ENCODE measurements at places on chromosomes 1 and 21.
A peak's percentile ranks its signal among the peaks of the same experiment; 100 is the strongest.

GRCh38 chr1:15885701-15886610, 38.4 kb downstream of the SPEN start:
- peak; percentile 79 for DNase-seq

DNA sequence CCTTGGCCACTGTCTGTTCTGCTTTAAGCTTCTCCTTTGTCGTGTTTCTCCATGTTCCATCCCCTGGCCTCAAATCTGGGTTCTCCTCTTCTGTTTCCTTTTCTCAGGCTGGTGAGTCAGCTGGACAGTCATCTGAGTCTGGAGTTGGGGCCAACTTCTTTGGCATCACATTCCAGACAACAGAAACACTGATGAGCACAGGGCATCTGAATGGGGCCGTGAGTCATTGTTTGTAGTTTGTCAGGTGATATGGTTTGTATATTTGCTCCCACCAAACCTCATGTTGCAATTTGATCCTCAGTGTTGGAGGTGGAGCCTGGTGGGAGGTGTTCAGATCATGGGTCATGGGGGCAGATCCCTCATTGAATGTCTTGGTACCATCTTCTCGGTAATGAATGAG, 14.3 kb upstream of the OLIG2 start:
- DNase-seq: no peak

DNA sequence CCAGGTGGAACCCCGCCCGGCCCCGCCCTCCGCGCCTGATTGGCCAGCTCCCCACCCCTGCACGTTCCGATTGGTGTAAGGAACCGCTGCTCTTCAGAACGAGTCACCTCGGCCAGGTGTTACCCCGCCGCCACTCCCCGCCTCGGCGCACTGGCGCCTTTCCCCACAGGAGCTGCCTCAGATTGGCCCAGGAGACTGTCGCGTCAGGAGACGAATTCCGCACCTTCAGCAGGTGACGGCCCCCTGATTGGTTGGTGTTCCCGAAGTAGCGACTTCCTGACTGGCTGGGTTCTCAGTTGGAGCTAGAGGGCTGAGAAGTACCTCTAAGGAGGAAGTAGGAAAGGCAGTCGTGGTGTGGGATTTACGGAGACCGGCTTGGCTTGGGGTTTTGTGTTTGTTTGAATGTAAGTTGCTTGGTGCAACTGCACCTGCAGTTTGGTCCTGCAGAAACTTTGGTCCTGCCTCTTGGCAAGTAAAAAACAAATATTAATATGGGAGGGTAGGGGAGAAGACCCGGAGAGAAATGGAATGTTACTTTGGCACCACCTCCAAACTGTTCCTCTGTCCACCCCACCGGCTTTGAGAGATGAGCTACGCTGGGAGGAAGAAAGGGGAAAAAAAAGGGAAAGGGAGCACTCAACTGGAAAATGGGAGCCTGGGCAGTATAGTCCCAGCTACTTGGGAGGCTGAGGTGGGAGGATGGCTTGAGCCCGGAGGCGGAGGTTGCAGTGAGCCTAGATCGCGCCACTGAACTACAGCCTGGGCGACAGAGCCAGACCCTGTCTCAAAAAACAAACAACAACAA, 415 bp upstream of the F11R start:
- DNase-seq: peak; percentile 50

GRCh38 chr1:219223496-219223895, 49.8 kb downstream of the LYPLAL1 start:
- no peak for DNase-seq

DNA sequence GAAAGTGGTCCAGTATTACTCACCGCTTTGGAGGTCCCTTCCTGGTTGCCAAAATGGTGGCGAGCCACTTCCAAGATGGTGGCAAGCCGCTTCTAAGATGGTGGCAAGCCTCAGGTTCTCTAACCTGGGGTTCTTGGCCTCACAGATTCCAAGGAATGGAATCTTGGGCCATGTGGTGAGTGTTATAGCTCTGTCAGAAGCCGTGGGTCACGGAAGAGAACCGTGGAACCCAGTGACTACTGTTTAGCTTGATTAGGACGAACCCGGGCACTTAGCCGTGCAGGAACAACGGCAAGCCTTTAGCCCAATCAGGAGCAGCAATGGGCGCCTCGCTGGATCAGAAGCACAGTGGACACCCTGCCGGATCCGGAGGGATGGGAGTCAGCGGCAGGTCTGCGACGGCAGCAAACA, 356.2 kb upstream of the TMPRSS15 start:
- DNase-seq: no peak

- DNase-seq: no peak
Observed at GRCh38 chr21:35051287-35051818, 2.3 kb upstream of the RUNX1 start.

DNA sequence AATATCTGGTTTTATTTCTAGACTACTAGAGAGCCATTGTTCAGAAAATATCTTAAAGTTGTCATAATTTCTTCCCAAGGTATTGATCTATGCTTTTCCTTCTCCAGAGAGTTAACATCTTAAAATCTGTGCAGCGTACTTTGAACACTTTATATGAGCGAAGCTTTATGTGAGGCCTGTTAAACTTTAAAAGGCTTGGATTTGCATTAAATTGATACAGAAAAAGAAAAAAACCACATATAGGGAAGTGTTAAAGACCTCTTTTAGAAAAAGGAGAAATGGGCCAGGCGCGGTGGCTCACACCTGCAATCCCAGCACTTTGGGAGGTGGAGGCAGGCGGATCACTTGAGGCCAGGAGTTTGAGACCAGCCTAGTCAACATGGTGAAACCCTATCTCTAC, 59.2 kb upstream of the MORC3 start:
- DNase-seq: no peak

- DNase-seq: no peak
Observed at GRCh38 chr1:51444534-51445192, 74.4 kb downstream of the EPS15 start.

DNA sequence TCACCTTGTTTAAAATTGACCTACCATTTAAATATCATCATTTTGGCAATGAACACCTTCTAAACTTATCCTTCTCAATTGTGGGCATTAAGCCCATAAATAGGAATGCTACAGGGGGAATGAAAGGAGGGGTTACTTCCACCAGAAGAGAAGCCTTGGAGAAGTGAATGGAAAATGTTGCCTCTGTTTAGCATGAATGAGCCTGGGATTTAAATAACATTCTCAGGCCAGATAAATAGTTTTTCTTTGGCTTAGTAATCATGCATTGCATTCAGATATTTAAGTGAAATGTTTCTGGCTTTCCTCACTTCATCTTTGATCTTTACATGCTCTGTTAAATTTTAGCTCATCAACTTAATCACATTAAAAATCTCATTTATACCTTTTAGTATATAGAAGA, 284.3 kb upstream of the FMN2 start:
- DNase-seq: no peak

DNA sequence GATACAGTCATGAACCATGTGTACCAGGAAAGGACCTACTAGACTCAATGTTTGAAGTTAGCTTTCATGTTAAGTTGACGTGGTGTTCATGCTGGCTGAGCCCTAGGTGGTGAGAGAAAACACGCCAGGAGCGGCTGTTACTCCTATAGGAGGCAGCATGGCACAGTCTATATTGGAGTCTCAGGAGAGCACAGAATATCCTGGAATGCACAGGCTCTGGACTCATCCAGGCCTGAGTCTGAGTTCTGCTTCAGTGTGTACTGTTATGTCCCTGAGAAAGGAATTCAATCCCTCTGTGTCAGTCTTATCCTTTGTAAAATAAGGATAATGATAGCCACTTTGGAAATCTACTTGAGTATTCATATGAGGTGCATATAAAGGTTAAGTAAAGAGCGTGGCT, 41.2 kb downstream of the DPT start:
- DNase-seq: no peak

DNA sequence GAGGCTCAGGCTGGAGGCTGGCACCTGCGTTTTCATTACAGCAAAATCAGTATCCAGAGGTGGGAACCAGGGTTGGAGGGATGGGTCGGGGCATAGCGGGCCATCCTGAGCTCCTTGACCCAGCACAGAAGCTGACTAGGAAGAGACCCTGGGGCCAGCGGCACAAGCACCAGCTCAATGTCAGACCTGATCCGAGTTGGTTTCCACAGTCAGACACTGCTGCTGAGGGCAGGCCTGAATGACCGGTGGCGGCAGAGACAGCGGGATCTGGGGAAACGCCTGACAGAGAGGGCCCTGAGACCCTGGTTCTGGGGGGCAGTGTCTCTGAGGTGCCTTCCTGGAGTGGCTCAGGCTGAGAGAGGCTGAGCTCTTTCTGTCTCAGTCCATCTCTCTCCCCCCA, 162.0 kb upstream of the C1orf174 start:
- no peak for DNase-seq

DNA sequence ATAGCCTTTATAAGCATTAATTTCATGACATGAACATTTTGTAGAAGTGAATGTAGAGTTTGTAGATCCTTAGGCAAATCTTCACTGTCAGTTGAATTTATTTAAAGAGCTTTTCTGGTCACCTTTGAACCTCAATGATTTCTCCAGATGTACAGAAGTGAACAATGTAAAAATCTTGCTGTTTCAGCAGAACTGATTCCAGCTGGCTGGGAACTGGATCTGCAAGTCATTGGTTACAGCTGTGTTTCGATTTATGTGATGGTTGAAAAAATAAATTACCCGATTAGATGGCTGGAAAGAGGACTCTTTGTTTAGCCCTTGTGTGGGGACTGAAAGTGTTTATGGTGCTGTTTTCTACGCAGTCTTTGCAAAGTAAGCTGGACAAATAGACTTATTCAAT, 849.8 kb downstream of the USP25 start:
- DNase-seq: peak; percentile 48

DNA sequence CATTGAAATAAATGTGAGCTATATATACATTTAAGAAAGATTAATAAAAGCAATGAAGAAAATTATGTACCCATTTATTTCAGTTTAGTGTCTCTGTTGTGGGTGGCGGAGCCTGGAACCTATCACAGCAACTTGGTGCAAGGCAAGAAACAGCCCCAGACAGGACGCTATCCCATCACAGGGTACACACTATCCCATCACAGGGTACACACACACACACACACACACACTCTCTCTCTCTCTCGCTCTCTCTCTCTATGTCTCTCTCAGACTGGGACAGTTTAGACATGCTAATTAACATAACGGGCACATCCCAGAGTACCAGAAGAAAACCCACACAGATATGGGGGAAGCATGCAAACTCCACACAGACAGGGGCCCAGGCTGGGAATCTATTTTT, 6.5 kb upstream of the IL6R start:
- DNase-seq: no peak

DNA sequence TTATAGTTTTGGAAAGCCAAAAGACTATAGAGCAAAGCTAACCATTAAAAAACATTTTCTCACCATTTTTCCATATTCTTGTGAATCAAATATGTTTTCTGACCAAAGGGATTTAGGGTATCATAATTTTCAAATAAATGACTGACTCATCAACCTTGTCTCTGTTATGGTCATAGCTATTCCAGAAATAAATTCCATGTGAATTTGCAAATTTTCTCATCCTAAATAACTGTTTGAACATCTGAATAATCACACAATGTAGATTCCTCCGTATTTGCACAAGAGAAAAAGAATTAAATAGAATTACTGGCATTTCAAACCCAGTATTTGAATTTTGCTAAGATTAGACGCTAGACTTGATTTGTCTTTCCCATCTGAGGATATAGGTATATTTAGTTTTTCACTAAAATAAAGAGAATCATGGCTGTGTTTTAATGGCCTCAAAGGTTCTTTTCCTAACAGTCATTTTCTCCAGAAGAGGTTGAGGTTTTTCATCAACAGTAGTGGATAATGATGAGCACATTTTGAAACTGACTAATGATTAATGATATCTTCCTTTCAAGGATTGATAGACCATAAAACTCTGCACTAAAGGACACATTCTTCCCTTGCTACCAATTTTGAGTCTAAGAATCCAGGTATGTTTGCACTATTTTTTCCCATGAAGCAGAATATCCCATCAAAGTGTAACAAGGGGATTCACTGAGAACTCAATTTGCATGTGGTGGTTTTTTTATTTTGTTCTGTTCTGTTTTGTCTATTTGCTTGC, 9.5 kb upstream of the DUSP23 start:
- DNase-seq: no peak

DNA sequence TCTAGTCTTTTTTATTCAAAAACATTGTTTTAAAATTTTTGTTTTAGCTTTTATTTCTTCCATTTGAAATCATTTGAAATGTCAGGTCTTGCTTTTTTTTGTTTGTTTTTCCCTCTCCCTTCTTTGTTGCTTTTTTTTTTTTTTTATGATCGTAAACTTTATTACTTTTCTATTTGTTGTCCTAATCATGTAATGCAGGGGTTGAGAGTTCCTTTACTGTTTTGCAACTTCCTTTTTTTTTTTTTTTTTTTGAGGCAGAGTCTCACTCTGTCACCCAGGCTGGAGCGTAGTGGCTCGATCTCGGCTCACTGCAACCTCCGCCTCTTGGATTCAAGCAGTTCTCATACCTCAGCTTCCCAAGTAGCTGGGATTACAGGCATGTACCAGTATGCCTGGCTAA, 24.8 kb downstream of the IVNS1ABP start:
- DNase-seq: no peak

DNA sequence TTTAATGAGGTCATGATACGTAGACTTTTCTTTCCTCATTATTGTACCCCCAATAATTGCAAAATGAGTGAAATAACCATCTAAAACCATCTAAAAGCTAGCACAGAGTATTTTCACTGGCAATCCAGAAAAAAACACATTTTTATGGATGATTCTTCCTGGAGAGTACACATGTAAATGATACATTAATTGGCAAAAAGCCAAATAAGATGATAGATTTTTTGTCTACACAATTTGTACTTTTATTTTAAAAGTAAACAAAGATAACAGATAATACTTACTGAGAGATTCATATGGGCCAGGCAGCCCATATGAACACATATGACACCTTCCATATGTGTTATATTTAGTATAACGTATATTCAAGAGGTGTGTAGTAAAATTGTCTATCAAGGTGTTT, 2.5 kb upstream of the KRTAP19-7 start:
- DNase-seq: no peak

GRCh38 chr1:214050513-214051401, 63.0 kb downstream of the PROX1 start:
- DNase-seq: no peak

DNA sequence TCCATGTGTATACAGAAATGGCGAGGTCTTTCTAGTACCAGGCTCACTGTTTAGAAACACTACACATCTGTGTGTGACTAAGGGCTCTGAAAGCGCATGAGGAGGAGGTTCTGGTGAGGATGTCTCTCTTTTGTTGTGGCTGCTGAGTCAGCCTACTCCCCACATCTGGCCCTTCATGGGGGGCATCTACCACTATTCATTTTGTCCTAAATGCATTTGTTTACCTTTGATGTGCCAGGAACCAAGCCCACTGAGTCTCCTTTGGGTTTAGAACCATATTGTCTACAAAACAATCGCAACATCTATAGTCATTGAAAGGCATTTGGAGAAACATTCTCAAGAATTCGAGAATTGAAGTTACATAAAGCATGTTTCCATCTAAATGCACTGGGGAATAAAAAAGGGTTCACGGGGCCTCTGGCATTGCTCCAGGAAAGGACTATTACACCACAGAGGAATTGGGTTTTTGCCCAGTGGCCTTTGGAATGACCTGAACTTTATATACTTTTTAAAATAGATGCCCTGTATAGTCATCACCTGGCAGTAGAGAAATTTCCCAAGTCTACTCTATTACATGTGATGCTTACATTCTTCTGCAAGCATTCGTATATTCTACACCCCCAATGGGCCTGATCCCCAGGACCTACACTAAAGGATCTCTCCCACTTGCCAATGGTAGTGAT, 35.1 kb upstream of the ADORA3 start:
- no peak for DNase-seq
